H54 (cell line): ENCODE measurements at places on chromosomes 12 and 14.

- DNase-seq, result no peak
These were observed 34.7 kb downstream of the CYP46A1 start for GRCh38 chr14:99718811-99719192.

DNA sequence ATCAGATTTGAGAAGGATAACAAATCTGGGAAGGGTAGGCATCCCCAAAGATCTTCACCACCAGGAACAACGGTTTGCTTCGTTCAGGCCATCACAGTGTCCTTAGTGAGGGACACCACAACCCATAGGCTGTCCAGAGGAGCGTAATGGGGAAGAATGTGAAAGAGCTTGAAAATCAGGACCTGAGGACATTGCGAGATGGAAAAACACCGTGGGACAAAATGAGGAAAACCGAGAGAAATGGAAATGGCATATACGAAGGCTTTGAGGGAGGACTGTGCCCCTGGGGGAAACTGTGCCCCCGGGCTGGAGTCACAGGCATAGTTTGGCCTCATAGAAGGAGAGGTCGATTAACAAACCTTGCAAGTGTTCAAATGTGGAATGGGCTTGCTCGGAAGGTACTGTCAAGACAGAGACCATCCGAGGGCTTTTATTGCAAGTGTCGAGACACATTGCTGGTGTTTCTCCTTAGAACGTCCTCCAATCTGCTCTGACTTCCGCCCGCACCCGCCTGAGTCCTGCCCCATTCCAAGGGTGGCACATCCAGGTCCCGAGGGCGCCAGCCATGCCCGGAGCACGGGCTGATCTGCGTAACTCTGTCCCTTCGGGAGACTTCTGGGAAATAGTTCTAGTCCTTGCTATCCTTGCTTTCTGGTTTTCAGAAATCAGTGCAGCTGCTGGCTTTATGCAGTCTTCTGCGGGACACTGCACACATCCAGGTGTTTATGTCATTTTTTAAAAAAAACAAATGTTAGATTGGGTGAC is 885 bp upstream of the PALS1 start:
- peak; percentile 16 for DNase-seq

DNA sequence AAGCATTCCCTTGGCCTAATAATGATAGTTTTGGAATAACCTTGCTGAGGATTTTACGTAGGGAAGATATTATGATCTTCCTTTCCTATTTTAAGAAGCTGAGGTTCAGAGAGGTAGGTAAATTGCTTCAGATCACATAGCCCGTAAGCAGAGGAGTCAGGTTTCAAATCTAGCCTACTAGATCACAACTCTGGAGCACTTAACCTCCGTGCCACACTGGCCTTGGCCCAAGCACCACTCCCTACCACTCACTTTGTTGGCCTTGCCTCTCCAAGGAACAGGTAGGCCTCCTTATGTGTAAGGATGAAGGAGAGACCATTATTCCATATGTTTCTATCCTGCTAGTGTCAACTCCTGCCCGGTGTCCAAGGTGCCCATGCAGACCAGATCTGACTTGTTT is 12.4 kb upstream of the ACOT1 start:
- no peak for DNase-seq

GRCh38 chr14:102711946-102712345 is 65.3 kb upstream of the TRAF3 start:
- no peak for DNase-seq

- no peak for DNase-seq
These were observed 25.9 kb downstream of the RHOF start for GRCh38 chr12:121767525-121768016.

- DNase-seq, result peak; percentile 55
These were observed at the start of gene SLC2A3 for GRCh38 chr12:7935590-7936581. TSS of gene SLC2A3 (minus strand) at chr12:7936187. CDS start at chr12:7936034, 153 bp downstream.

GRCh38 chr14:92734618-92735017 is 13.8 kb downstream of the LGMN start:
- no peak for DNase-seq

DNA sequence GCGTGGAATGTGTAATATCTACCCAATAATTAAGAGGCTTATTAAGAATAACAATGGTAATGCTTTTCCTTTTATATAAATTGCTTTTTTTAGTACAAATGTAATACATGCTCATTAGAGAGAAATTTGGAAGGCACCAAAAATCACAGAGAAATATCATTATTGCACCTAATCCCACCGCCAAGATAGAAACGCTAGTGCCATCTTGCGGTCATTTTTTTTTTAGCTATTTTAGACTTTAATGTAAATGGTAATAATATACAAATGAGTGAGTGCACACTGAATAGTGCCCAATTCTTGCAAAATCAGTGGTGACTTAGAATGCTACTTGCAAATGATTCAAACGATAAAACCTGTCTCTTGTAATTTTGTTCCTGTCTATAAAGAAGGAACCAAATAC is 576.8 kb upstream of the TMEM132C start:
- no peak for DNase-seq

- peak; percentile 100 for DNase-seq
These were observed 1.8 kb upstream of the AQP5 start for GRCh38 chr12:49959685-49960473.

GRCh38 chr12:113135178-113136127 is at the start of gene RASAL1:
TSS of gene RASAL1 (minus strand) at chr12:113135761. CDS start at chr12:113135462, 299 bp downstream.
- no peak for DNase-seq

GRCh38 chr14:85764822-85765221 is 234.9 kb downstream of the FLRT2 start:
- DNase-seq, result no peak

DNA sequence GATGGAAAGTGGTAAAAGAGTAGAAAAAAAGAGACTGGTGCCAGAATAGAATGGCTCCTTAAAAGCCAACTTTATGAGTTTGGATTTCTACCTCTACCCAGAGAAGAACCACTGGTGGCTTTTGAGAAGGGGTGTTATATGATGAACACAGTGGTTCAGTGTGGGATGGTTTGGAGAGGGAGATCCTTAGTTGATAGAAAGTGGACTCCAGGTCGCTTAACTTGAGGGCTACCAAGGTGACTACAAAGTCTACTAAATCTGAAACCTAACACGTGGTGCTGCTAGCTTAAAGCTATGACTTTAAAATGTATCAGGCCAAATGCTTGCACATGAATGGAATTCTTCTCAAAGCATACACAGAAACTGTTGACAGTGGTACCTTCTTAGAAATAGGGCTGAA is 8.4 kb downstream of the SPTB start:
- DNase-seq, result no peak

DNA sequence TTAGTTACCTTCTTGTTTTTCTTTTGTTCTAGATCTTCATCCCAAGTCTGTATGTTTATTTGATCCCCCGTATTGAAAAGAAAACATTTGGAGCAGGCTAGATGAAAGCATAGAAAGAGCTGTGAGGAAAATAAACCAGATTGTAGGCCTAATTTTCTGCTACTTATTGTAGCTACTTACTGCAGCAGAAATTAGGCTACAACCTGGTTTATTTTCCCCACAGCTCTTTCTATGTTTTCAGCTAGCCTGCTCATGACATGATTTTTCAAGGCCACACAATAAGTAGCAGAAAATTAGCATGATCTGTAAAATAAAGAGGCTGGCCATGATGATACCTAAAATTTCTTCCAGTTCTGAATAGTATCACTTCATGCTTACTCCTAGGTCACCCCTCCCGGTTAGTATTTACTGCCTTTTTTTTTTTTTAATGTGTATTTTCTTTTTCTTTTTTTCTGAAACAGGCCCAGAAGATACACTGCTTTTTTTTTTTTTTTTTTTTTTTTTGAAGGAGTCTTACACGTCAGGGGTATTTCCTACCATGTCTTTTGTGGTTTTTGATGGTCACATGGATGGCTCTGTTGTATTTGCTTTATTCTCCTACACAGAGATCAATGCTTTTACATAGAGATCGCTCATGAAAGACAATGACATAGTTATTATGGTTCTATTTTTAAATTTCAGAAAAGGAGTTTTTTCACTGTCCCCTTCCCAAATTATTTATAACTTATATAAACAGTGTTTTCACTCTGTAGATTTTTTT is 32.3 kb downstream of the BHLHE41 start:
- no peak for DNase-seq

DNA sequence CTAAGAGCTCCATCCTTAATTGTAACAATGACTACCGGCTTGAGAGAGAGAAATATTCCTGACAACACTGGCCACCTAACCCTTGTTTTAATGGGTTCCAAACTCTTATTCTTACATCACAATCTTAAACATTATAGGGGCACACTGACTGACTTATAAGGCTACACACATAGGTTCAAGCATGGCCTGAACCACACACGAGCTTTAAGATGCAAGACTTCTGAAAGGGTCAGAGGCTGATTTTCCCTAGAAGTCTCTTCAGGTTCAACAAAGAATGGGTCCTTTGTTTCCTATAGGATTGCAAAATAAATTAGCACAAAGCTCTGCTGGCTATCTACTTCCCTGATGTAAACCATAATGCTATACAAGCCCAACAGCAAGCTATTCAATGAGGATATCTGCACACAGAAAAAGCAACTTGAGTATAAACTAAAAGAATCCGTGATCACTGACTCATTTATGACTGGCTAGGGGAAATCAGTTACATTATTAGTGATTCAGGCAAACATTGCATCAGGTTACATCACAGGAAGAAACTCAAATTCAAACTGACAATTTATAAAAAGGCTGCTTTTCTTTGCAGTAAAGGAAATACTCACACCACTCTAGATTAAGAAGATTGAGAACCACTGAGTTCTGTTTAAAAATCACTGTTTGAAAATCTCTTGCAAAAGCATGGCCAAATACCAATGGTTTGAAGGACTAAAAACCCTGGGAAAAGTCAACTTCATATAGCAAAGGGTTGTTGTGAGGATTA is 8.5 kb downstream of the BTG1 start:
- no peak for DNase-seq

DNA sequence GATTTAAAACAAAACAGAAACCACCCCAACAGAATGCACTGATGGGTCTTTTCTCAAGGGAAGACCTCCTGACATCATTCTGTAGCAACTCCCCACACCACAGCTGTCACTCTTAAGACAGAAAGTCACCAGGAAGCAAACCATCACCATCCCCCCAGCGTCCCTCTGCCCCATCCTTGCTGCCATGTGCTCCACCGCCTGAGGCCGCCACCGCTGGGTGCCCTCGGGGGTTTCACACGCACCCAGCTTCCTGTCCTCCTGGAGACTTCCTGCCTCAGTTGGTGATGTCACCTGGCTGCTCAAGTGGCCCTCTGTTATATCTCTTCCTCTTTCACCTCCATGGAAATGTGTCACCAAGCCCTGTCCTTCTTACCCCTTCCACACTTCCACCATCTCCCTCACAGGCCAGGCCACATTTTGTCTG is 71.4 kb upstream of the GPR68 start:
- no peak for DNase-seq

GRCh38 chr14:49992901-49993339 is 100.0 kb downstream of the ARF6 start:
- no peak for DNase-seq

GRCh38 chr12:60279221-60279620 is 683.4 kb downstream of the SLC16A7 start:
- DNase-seq, result no peak

- DNase-seq, result no peak
These were observed 14.1 kb upstream of the NCOR2 start for GRCh38 chr12:124581307-124582107.

DNA sequence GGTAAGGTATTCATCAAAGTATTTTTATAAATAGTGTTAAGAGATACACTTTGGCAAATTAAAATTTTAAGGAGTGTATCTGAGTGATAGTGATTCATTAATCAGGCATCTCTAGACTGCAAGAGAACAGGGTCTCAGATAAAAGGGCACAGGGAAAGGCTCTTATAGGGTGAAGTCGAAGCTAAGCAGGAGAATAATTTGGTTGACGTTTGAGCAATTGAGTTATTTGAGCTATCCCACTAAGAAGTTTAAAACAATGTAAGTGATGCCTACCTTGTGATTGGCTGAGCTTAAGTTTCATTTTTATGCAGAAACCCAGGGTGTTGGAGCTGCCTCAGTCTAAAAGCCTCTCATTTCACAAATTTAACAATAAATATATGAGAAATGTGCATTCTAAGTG is 125.3 kb downstream of the SLC6A15 start:
- DNase-seq, result no peak

DNA sequence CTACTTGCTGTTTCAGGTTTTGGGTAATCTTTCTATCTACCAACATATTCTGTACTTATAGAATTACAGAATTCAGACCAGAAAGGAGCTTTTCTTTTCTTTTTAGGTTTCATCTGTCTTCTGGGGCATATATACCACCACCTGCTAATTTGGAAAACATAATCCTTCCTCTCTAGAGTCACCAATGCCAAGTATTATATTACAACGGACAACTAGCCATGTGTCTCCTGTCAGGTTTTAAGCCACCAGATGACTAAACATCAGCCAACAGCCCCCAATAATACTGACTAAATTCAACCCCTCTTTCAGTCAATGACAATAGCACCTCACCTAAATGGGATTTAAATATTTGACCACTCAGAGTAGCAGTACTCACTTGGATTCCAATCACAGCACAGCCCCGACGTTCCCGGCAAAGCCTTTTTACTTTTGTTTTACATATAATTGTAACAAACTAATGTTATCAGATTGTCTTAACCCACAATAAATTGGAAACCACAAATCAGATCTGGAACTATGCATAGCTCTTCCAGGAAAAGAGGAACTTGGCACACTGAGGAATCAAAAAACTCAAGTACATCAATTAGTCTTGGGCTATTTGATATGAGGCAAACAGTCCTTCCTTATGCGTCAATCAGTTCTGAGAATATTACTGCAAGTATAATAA is 13.5 kb downstream of the SLC11A2 start:
- DNase-seq, result no peak

- no peak for DNase-seq
These were observed 86.6 kb downstream of the ATXN7L3B start for GRCh38 chr12:74624201-74624600.

- no peak for DNase-seq
These were observed 153.3 kb downstream of the SLCO1B3 start for GRCh38 chr12:20963762-20964161.

GRCh38 chr12:52956987-52957386 is 8.1 kb downstream of the KRT18 start:
- no peak for DNase-seq

DNA sequence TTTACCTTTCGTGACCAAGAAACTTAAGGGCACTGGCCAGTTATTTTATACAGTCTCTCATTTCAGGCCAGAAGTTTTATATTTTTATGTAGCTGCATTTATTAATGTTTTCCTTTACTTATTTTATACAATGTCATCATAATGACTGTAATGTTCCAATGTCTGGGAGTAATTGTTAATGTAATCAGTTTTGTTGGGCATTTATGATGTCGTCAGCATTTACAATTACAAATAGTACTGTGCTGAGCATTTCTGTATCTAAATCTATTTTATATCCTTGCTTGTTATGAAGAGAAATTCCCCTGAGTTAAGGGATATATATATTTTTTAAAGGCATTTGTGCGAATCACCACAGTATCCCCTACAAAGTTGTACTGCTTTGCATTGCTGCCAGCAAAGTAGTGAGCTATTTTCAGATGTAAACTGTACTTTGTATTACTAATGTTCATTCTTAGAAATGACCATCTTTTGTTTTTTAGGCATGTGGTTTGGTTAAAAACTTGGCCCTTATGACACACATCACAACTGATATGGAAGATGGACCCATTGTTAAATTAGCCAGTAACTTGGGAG is 74.4 kb downstream of the POLR3B start:
- DNase-seq, result no peak

- no peak for DNase-seq
These were observed 245.7 kb downstream of the SLC15A4 start for GRCh38 chr12:128578045-128578444.
